WTC11 (cell line): ENCODE measurements at places on chromosomes 6 and 20.

DNA sequence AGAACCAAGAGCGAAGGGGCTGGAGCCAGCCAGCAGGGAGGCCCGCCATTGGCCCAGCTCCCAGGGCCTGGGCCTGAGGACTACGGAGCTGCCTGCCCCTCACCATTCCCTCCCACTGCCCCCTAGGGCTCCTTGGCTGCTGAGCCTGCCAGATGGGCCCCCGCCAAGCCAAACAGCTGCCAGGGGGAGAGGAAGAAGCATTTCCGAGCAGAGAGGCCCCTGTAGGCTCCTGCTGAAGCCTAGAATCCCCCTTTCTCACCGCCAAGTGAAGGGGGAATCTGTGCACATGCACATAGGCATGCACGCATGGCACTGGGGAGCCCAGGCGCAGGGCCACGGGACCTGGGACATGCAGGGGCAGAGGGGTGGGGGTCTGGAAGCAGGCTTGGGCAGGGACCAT is 28.5 kb upstream of the MRPS18A start:
- no peak for DNase-seq

GRCh38 chr6:131510094-131510493 is 62.9 kb upstream of the ARG1 start:
- DNase-seq = peak; percentile 60

GRCh38 chr6:140586426-140587061 is 1212.1 kb upstream of the CITED2 start:
- DNase-seq = no peak

- DNase-seq = no peak
Measured at GRCh38 chr20:24776755-24777271, 172.3 kb upstream of the CST7 start.

GRCh38 chr6:148085631-148086331 is 256.9 kb upstream of the SASH1 start:
- no peak for DNase-seq

DNA sequence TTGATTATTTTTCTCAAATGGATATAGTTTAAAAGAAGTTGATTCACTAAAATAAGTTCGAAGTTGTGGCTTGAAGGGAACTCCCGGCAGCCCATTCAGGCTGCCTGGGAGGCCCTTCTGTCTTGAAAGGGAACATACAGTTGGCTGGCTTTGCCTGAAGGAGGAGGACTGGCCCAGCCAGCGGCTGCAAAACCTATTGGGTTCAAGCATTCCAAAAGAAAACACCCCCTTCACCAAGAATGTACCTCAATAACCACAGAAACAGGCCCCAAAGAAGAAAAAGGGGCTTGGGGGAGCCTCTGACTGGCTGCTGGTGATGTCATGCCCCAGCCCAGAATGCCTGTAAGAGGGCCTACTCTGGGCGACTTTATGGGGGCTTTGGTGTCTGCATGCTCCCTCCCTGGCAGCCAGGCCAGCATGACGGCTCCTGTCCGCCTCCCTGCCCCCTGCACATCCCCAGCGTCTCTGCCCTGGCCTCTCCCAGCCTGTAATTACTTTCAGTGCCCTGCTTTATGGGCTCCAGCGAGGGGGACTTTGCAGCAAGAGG is 36.5 kb downstream of the MAFB start:
- DNase-seq = no peak

DNA sequence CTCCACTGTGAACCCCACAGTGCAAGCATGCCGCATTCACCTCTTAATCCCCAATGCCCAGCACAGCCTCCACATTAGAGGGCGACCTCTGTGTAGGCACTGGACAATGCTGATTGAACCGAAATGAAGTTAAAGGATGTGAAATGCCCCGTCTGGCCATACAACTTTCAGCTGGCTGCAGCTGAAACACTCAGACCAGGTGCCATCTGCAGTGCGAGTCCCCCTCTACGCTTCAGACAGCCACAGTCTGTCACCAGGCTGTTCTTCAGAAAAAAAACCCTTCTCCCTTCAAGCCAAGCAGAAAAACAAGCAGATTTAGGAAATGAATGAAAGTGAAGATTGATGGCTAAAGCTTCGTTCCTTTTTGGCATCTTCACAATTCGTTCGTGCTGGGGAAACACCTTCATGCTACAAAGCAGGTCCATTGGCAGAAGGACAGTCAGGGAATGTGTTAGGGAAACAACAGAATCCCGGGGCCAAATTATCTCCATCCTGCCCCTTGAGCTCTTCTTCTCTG is 44.7 kb downstream of the TNFAIP3 start:
- DNase-seq = no peak

GRCh38 chr6:110951986-110952794 is 6.3 kb upstream of the GTF3C6 start:
- DNase-seq = no peak

- no peak for DNase-seq
Measured at GRCh38 chr6:36120979-36121786, 9.1 kb upstream of the MAPK13 start.

DNA sequence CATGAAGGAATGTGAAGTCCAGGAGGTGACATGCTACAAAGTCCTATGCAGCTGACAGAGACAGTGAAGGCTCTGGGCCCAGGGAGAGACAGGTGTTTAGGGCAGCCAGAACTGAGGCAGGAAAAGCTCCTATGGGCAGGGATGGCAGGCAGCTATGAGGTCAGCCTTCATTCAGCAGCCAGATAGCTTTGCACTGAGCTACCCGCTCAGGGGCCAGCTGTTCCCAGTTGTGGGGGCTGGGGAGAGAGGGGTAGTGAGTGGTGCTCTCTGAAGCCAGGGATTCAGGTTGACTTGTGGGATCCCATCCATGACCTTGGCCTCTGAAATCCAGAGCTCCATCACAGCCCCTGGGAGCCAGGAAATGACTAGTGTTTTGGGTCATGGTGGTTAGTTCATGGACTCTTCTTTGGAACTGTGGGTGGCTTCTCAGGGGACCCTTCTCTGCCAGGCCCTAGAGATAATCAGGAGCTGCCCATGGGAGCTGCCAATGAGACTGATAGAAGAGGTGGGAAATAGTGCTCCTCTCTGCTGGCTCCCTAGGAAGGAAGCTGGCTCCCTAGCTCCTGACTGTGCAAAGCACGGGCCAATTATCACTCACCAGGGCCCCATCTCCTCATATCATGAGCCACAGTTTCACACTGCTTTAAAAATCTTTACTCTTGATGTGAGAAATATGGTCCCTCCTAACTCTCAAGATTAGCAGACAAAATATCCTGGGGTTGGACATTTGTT is 127.7 kb downstream of the VEGFA start:
- DNase-seq = no peak

DNA sequence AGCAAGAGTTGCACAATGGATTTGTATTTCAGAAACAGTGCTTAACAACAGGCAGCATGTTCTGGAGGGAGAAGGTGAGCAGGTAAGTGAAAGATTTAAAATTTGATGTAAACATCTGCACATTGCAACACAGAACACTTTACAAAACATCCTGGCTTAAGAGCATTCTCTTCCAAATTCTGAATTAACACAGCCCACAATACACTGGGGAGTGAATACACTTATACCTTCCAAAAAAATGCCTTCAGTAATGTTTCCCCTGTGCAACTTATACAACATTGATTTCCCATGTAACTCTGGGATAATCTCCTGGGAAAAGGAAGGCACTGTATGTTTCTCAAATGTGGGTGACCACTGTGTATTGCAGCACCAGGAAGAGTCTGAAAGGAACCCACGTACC is 127.6 kb downstream of the FYN start:
- no peak for DNase-seq

DNA sequence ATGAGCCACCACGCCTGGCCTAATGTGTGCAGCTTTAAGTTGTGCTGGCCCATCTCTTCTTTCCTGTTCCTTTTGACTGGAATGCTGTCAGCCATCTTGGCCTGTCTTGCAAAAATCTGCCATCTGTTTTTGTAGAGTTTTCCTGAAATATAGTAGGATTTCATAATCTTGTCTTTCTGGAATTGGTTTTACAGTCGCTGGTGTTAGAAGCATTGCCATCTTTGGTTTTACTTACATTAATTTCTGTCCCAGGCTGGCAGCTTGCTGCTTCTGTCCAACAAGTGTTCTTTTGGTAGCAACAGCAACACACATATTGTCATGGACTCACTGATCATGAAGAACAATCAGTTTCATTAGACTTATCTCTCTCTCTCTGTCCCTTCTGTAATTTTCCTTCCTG is 29.1 kb upstream of the TULP1 start:
- no peak for DNase-seq

DNA sequence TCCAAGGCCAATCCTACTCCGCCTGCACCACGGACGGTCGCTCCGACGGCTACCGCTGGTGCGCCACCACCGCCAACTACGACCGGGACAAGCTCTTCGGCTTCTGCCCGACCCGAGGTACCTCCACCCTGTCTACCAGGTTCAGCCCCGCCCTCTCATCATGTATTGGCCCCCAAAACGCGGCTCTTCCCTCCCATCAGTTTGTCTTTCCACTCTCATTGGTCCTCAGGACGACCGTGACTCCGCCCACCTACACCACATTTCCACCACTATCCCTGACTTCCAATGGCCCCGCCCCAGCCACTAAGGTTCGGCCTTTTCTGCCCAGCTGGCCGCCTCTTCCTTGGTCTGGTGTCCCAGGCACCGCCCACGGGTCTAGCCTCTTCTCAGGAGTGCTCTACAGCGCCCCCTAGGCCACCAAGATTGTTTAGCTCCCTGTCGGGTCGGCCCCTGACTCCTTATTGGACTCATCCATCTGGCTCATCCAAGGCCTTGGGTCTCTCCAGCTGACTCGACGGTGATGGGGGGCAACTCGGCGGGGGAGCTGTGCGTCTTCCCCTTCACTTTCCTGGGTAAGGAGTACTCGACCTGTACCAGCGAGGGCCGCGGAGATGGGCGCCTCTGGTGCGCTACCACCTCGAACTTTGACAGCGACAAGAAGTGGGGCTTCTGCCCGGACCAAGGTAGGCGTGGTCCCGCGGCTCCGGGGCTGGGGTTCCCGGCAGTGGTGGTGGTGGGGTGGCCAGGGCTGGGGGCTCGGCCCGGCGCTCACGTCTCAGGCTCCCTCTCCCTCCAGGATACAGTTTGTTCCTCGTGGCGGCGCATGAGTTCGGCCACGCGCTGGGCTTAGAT is 3.1 kb downstream of the MMP9 start:
- DNase-seq = peak; percentile 100

DNA sequence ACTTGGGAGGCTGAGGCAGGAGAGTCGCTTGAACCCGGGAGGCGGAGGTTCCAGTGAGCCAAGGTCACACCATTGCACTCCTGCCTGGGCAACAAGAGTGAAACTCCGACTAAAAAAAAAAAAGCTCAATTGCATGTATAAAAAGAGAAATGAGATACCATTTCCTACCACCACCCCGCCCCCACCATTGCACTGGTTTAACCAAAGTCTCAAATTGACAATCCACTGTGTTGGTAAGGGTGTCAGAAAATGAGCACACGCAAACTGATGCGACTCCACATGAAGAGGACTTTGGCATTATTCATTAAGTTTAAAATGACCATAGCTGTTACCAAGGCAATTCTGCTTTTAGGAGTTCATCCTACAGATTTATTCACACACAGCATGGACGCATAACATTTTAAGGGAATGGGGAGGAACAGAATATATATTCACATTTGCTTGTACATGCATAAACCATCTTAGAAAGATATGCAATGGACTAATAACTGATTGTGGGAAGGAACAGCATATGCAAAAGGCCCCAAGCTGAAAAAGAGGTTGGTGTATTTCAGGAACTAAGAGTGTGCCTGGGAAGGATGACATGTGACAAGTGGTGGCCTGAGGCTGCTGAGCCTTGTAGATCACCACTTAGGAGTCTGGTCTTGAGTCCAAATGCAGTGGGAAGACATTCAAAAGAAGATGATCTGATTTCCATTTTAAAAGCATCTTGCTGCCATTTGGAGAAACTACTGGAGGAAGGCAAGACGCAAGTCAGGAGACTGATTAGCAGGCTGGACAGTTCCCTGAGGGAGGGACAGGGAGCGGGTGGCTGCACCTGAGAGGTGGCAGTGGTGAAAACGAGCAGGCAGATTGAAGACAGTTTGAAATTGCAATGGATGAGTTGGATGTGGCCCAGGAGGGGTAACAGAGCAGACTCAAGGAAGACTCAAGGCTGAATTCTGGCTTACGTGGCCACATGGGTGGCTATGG is 37.2 kb upstream of the PTPN1 start:
- no peak for DNase-seq

DNA sequence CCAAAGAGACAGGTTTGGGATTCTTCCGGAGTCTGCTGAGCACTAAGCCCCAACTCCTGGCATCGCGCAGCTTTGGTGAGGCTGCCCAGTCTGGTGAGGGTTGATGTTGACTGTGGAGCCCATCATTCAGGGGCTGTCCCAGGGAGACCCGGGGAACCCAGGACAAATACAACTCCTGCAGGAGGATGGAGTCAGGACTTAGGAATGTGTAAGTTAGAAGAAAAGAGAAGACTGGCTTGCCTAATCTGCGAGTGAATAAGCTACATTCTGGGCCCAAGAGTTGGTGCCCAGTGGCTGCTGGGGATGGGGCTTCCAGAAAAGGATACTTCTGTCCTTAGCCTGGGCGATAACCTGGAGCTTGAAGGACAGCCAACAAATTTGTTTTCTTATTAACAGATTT is 47.9 kb downstream of the STK35 start:
- DNase-seq = no peak

GRCh38 chr6:75922226-75922625 is 150.2 kb downstream of the IMPG1 start:
- no peak for DNase-seq

DNA sequence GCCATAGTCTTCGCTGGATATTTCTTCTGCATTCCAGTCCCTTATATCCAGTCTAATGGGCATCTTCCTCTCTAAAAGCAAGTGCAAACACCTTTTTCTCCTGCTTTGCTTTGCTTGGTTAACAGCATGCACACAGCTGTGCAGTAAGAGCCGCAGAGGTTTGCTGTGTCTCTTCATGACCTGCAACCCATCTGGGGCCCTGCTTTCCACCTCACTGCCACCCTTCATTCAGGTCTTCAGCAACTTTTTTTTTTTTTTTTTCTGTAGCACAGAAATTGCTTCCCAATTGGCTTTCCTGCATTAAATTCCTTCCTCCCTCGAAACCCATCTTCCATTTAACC is 14.4 kb downstream of the NEDD9 start:
- no peak for DNase-seq

- DNase-seq = no peak
Measured at GRCh38 chr20:19652591-19653026, 105.4 kb upstream of the RIN2 start.

DNA sequence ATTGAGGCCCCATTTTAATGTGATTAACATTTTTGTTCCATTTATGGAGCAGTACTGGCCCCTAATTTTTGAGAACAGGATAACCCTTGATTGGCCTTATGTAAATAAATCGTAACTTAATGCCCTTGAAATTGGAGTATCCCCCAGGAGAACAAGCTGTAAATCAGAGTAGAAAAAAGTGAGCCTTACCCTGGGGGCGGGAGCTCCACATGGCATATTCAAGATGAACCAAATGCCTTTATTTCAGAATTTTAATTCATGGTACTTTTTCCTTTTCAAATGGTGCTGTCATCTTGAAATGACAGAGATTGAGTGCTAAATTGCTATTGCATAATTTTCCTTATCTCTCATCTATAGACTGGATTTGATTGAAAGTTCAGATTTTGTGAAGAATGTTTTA is 809.5 kb upstream of the FLRT3 start:
- DNase-seq = no peak

- no peak for DNase-seq
Measured at GRCh38 chr6:138691595-138692057, 81.9 kb upstream of the CCDC28A start.

- no peak for DNase-seq
Measured at GRCh38 chr20:35014537-35014936, 58.9 kb downstream of the MYH7B start.

- DNase-seq = no peak
Measured at GRCh38 chr6:32627831-32628230, 9.4 kb upstream of the HLA-DQA1 start.
